ENCODE measurements at places on chromosomes 2 and 18.

DNA sequence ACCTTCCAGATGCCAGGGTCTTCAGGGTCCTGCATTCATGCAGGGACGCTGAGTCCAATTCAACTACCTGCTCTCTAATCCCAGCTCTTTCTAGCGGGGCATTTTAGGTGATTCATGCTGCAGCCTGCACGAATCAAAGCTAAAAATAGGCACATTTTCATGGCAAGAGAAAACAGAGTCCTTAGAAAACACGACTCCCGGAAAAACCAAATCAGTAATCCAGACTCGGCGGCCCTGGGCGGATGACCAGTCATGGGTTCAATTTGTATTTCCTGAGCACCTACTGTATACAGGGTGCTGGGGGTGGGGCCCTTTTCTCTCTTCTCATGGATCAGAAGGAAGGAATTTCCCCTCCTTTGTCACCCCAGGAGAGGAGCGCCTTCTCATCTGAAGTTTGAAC, 64.4 kb downstream of the LONRF2 start:
- no peak for DNase-seq

GRCh38 chr2:122635686-122636085, 880.2 kb downstream of the TSN start:
- no peak for DNase-seq

DNA sequence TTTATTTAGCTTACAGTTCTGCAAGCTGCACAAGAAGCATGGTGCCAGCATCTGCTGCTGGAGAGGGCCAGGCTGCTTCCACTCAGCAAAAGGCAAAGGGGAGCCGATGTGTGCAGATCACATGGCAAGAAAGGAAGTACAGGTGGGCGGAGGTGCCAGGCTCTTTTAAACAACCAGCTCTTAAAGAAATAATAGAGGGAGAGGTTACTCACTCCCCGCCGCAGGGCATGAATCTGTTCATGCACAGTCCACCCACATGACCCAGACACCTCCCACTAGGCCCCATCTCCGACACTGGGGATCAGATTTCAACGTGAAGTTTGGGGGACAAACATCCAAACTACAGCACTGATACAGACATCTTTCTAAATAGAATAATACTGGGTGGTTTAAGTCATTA, 105.8 kb downstream of the MTCL1 start:
- DNase-seq, result no peak

- DNase-seq, result no peak
These were observed 652 bp downstream of the NEU4 start for GRCh38 chr2:241809383-241810306.

DNA sequence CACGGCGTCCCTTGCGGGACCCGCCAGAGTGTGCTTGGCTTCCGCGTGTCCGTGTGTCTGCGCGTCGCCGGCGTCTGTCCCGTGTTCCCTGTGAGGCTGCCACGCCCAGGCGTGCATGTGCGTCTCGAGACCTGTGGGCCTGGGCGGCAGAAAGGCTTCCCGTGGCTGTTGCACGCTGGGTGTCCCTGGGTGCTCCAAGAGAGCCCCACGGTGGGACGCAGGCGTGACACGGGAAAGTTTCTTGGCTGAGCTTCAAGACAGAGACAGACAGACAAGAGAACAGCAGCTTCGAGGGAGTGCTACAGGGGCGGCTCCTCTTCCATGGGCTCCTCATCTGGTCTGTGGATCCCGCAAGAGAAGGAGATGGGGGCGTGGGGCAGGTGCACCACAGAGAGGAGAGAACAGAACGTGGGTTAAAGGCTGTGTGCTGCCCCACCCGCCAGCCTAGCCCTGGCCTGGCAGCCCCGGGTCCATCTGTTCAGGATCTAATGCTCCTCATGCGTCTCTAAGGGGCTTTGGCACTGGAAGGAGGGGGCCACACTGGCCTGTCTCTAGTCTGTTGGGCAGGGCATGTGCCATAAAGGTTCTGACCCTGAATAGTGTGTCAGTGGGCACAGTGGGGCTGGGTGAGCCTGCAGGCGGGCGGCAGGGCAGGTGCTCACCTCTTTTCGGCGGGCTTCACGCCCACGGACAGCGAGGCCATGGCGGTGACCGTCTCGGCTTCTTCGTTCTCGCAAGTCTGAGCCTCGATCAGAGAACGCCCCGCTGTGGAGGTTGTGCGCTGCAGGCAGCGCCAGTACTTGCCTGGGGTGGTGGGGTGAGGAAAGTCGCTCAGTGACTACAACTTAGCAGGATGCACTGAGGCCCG, 205.1 kb downstream of the TWIST2 start:
- DNase-seq, result no peak

- no peak for DNase-seq
These were observed 152.4 kb downstream of the TCF4 start for GRCh38 chr18:55435592-55435991.

GRCh38 chr2:230868947-230869913, 4.5 kb downstream of the ITM2C start:
- no peak for DNase-seq

GRCh38 chr2:64422466-64422865, 31.5 kb upstream of the LGALSL start:
- no peak for DNase-seq

DNA sequence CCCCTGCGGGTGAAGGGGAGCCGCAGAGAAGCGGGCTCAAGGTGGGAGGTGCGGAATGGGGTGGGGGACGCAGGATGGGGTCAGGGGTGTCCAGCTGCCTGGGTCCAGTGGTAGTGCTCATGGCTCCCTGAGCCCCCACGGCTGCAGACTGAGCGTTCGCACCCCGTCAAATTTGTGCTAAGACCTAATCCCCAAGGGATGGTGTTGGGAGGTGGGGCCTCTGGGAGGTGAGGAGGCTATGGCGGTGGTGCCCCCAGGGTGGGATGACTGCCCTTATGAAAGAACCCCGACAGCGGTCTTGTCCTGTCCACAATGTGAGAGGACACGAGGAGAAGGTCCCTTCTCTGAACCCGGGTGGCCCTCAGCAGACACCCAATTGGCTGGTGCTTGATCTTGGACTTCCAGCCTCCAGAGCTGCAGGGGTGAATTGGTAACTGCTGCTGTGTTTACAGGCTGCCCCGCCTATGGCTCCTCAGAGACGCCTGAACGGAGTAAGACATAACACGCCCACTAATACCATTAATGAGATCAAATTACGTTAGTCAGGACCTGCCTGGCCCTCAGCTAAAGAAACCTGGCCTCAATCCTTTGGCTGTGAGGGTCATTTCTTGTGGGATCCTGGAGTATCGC, 42.6 kb downstream of the PXDN start:
- no peak for DNase-seq

DNA sequence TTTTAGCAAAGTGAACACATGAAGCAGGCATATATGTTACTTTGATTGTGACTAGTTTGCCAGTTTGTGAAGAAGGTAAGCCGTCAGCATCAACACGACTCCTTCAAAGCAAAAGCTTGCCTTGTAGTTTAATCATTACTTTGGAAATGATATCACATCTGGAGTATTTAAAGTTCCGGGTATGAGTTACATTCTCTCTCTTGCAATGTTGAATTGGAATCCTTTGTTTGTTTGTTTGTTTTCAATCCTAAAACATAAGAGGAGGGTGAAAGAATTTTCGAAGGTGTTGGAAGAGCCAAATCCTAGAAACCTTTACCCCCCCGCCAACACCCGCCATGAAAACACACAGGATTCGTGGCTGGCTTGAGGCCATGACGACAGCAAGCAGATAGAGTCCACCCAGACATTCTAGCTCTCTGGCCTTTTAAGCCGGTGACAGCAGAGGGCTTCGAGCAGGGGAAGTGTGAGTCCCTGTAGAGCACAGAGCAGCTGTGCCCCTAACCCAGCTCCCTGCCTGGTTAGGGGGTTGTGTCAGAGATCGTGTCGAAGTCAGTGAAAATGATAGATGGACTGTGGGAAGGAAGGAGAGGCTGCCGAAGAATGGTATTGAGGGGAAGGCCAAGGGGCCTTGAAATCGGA, 103.8 kb upstream of the SMIM21 start:
- no peak for DNase-seq

- no peak for DNase-seq
These were observed 225.3 kb upstream of the ARL4C start for GRCh38 chr2:234722176-234722575.

DNA sequence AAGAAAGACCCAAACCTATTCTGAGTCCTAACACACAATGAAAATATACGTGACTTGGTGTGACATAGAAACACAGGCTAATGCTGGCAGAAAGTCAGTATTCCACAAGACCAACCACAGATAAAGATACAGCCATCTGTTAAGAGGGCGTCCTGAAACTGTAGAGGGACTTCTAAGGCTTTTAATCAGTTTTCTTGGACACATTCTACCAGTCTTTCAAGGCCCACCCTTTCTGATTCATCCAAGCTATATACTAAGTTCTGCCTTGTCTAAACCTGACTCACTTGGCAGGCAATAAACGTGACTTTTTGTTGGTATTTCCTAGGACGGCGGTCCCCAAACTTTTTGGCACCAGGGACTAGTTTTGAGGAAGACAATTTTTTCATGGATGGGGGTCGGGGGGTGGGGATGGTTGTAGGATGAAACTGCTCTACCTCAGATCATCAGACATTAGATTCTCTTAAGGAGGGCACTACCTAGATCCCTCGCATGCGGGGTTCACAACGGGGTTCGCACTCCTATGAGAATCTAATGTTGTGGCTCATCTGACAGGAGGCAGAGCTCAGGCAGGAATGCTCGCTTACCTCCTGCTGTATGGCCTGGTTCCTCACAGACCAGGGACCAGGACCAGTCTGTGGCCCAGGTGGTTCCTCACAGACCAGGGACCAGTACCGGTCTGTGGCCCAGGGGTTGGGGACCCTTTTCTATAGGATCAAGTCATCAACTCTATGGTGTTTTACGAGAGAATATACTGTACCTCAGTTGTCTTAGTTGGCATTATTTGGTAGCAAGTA, 61.4 kb downstream of the SP3 start:
- no peak for DNase-seq

DNA sequence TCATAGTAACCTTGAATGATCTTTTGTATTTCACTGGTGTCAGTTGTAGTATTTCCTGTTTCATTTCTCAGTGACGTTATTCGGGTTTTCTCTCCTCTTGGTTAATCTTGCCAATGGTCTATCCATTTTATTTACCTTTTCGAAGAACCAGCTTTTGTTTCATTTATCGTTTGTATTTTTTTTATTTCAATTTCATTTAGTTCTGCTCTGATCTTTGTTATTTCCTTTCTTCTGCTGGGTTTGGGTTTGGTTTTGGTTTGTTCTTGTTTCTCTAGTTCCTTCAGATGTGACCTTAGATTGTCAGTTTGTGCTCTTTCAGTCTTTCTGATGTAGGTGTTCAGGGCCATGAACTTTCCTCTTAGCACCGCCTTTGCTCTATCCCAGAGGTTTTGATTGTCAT, 36.7 kb downstream of the SP140 start:
- no peak for DNase-seq

DNA sequence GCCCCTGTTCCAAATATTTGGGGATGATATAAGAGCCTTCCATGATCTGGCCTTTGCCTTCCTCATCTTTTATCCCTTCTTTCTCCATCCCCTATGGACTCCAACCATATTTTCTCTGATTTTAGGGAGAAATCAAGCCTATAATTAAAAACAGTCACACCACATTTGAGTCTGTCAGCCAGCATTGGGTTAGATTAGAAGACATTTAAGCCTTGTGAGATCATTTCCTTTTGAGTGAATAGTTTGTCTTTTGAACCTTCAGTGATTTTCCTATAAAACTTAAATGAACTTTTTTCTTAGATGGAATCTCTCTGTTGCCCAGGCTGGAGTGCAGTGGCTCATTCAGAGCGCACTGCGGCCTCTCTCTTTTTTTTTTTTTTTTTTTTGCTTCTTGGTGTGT, 7.6 kb upstream of the C18orf32 start:
- no peak for DNase-seq

- no peak for DNase-seq
These were observed 29.2 kb upstream of the TNP1 start for GRCh38 chr2:216888887-216889622.

- DNase-seq, result no peak
These were observed 8.8 kb upstream of the GBX2 start for GRCh38 chr2:236176951-236177350.

- no peak for DNase-seq
These were observed 36.1 kb upstream of the SPTBN1 start for GRCh38 chr2:54419855-54420523.

DNA sequence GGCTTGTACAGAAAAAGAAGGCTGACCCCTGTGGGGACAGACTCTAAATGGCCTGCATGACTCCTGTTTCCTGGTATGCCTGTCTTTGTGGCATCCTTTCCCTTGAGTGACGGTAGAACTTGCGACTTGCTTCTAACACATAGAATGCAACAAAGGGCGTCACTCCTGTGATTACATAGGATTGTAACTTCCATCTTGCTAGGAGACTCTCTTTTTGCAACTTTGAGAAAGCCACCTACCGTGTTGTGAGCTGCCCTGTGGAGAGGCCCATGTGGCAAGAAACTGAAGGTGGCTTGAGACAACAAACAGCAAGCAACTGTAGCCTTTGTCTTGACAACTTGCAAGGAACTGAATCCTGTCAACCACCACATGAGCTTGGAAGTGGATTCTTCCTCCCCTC, 46.5 kb downstream of the THNSL2 start:
- DNase-seq, result no peak

- no peak for DNase-seq
These were observed 144.9 kb downstream of the LTBP1 start for GRCh38 chr2:33091541-33092123.

DNA sequence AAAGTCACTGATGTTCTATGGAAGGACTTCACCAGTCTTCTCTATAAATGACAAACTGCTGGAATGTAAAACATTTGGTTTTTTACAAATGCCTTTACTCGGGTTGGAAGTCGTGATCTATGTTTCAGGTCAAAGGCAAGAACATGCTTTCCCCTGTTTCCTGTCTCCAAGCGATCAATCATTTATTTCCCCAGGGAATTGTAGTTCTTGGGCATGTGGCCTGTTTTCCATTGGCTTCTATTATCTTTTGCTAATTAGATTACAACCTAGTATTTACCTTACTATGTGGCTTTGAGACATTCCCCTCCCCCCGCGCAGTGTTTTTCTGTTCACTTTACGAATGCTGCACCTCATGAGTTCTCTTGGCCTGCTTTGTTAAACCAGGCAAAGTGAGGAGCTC, 684.2 kb downstream of the EPHA4 start:
- DNase-seq, result no peak

- no peak for DNase-seq
These were observed 112.7 kb downstream of the BCL11A start for GRCh38 chr2:60440767-60441163.

- DNase-seq, result no peak
These were observed 95.8 kb downstream of the PTPRM start for GRCh38 chr18:7662866-7663265.

GRCh38 chr2:191228861-191229260, 16.3 kb upstream of the MYO1B start:
- no peak for DNase-seq

GRCh38 chr2:85892216-85892944, 3.6 kb upstream of the ST3GAL5 start:
- no peak for DNase-seq

- no peak for DNase-seq
These were observed 72.7 kb downstream of the LAMA3 start for GRCh38 chr18:23761941-23762340.

GRCh38 chr2:191923652-191923997, 76.7 kb upstream of the CAVIN2 start:
- DNase-seq, result no peak

GRCh38 chr18:2146092-2146491, 425.2 kb downstream of the METTL4 start:
- no peak for DNase-seq

GRCh38 chr18:48950536-48951447, at the start of gene SMAD7:
TSS of gene SMAD7 (minus strand) at chr18:48950965. CDS start at chr18:48950424, 541 bp downstream.
- DNase-seq, result no peak

- no peak for DNase-seq
These were observed 755 bp downstream of the SPAST start for GRCh38 chr2:32064021-32064601.

GRCh38 chr18:59752666-59753065, 55.4 kb upstream of the CCBE1 start:
- no peak for DNase-seq
